ENCODE measurements at places on chromosomes 16 and 17. TPM values are rescaled to one million over a fixed set of nuclear protein-coding genes. Genes with fewer than 3 reads are reported as not detected.

- H3K27me3 ChIP-seq = no peaks in the 10 kb centered on the region
- H3K27ac ChIP-seq = no peak overlapping the region
- H3K36me3 ChIP-seq = no peaks in the 10 kb centered on the region
- H3K4me3 ChIP-seq = no peak overlapping the region
- no peaks in the 10 kb centered on the region for H3K4me1 ChIP-seq
Measured at GRCh38 chr16:61014869-61015268, 1021.4 kb downstream of the CDH8 start.

GRCh38 chr16:68190081-68190480, 45.8 kb downstream of the ESRP2 start:
- no peaks in the 10 kb centered on the region for H3K36me3 ChIP-seq
- no peak overlapping the region for H3K27ac ChIP-seq
- H3K27me3 ChIP-seq = no peaks in the 10 kb centered on the region
- no peak for DNase-seq
- H3K4me1 ChIP-seq = no peaks in the 10 kb centered on the region

DNA sequence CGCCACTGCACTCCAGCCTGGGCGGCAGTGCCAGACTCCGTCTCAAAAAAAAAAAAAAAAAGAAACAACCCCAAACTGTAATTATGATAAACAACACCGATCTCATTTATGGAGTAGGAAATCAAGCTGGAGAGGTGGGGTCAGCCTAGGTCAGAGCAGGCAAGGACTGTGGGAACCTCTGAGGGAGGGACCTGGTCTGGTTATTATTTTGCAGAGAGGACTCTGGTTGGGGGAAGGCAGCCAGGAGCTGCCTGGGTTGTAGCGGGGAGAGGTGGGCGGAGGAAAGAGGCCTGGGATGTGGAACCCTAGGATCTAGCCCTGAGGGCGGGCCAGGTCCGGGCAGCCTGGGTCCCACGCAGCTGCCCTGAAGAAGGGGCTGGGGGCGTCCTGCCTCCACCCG, 10.9 kb upstream of the HS3ST6 start:
- no peaks in the 10 kb centered on the region for H3K4me1 ChIP-seq
- H3K27ac ChIP-seq = no peak overlapping the region
- no peak for DNase-seq

GRCh38 chr17:57522042-57523005, 222.8 kb downstream of the CCDC182 start:
- no peaks in the 10 kb centered on the region for H3K36me3 ChIP-seq
- H3K4me1 ChIP-seq = peaks cover 28% of the 10 kb centered on the region
- H3K4me3 ChIP-seq = no peak overlapping the region
- no peak for DNase-seq

The HOXB9 gene
- 8.3 TPM for total RNA-seq

The SNX20 gene
- not detected for total RNA-seq
